ENCODE measurements at places on chromosomes 5 and 9.
A peak's percentile ranks its signal among the peaks of the same experiment; 100 is the strongest.

- no peak for DNase-seq
Measured at GRCh38 chr9:8815219-8815618, 1015.6 kb upstream of the DMAC1 start.

GRCh38 chr5:29894668-29895067, 1298.8 kb upstream of the CDH6 start:
- no peak for DNase-seq

DNA sequence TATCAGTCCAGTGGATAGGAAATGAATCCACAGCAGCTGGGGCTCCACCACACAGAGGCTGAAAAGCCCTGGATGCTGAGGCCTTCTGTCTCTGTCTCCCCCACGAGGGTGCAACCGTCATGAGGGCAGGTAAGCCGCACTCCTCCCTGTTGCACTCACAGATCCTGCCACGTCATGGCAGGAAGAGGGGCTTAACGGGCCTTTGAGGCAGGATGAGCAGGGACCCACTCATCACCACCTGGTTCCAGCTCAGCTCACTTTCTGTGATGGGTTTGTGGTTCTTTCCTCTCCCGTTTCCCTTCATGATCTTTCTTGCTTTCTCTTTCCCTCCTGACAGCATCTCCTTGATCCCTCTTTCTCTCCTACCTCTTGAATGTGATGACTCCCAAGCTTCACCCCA, 575.2 kb downstream of the CCDC171 start:
- no peak for DNase-seq

- no peak for DNase-seq
Measured at GRCh38 chr9:89442501-89442978, 55.4 kb downstream of the SEMA4D start.

- DNase-seq, result no peak
Measured at GRCh38 chr9:17936365-17936764, 357.5 kb downstream of the SH3GL2 start.

DNA sequence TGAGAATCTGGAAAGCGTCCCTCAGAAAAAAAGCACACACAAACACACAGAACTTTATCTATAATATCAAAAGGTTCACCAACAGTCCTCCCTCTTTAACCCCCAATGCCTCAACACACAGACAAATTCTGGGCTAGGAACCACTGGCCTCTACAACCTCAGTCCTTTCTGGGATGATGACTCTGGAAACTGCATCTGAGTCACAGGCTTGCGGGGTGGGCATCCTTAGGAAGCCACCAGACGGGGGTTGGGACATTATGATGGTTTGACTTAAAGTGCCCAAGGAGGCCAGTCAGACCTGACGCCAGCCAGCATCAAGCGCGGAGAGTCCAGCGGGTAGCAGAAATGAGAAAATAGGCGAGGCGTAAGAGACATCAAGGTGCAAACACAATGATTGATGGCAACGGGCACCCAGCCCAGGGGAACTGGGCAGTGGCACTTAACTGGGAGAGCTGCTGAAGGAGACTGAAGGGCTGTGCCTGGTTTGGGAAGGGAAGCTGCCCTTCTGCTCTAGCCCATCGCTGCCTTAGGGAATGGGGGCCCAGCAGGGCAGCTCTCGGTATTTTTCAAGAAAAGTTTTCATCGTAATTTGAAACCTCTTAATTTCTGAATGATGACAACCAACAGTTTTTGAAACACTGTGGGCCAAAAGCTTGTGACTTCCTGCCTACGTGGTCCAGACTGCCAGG, 20.7 kb downstream of the SPRY4 start:
- DNase-seq, result no peak

- peak; percentile 60 for DNase-seq
Measured at GRCh38 chr5:148794729-148795561, 31.5 kb upstream of the ADRB2 start.

GRCh38 chr5:95283761-95284571, 928 bp downstream of the MCTP1 start:
- no peak for DNase-seq

GRCh38 chr5:67190861-67191260, 5.7 kb downstream of the CD180 start:
- no peak for DNase-seq

GRCh38 chr9:122394265-122395125, 23.7 kb downstream of the PTGS1 start:
- DNase-seq, result no peak

- peak; percentile 88 for DNase-seq
Measured at GRCh38 chr5:112005623-112005930, 248.6 kb upstream of the NREP start.
